Chondrocyte (in vitro differentiated cells): ENCODE measurements at places on chromosomes 6 and 20. TPM values are rescaled to one million over a fixed set of nuclear protein-coding genes. Genes with fewer than 3 reads are reported as not detected.

CLPSL2 gene
- not detected in 3 replicates for total RNA-seq

VSX1 gene
- not detected in 3 replicates for total RNA-seq

CFAP206 gene
- 0.12 to 0.73 TPM (median 0.44 TPM) in 3 replicates for total RNA-seq

OXT gene
- not detected in 3 replicates for total RNA-seq

HELZ2 gene
- 13.6 to 18.1 TPM (median 14.9 TPM) in 3 replicates for total RNA-seq

ATP6V1G2 gene
- 2.4 to 4.1 TPM (median 3.0 TPM) in 3 replicates for total RNA-seq

ACOT8 gene
- total RNA-seq: 14.2 to 22.8 TPM (median 15.9 TPM) in 3 replicates

DNA sequence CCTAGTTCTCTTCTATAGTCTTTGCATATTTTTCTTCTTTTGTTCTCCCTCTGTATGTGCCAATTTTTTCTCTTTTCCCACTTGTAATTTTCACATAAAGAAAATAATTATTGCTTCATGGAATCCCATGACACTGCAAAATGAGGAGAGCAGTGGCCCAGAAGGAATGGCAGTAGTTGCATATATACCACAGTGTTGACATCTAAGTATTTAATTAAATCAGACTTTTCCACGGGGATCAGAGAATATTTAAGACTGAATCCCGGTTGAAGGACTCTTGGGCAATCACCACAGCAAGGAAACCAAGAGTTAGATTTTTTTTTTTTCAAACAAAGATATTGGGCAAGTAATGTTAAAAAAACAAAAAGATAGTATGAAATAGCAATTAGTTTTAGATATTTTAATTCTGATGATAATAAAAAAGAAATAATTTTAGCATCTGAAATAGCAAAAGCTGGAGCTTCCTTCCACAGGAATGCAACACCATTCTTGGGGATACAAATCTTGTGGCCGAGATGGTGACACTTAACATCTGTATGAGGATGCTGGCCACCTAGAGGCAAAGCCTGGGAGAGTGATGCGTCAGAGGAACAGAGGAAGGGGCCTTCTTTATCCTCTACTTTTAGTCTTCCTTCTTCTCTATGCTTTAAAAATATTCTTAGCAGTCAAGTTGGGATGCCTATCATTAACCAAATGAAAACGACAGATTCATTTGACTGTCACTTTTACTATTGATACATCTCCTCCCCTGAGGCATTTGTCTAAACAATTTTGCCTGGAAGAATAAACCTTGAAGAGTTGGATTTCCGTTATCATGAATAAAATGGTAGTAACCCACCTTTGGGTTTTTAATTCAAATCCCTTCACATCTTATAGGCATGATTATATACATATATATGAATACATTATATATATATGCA is 356.2 kb downstream of the GJA1 start:
- no peak for DNase-seq

DNA sequence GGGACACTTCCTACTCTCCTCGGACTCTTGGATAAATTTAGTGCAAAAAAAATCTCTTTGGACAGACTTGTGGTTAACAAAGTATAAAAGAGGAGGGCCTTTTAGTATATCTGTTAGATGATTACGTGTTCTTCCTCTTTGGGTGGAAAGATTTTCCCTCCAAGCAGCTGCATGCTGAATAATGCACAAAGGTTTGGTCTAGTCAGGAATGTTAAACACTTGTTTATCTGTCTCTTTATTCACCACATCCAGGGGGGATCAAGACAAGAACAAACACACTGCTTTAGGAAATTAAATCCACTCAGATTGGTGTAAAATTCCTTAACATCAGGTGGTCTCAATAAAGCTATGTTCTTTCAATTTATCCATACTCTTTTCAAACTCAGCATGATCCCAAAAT is 260.9 kb upstream of the CHD6 start:
- DNase-seq: no peak

GRCh38 chr6:1136415-1136774 is 175.5 kb upstream of the FOXQ1 start:
- no peak for DNase-seq
